ENCODE measurements at places on chromosomes 4 and X.

GRCh38 chr4:87047281-87047798, 112.5 kb downstream of the AFF1 start:
- no peak for DNase-seq

DNA sequence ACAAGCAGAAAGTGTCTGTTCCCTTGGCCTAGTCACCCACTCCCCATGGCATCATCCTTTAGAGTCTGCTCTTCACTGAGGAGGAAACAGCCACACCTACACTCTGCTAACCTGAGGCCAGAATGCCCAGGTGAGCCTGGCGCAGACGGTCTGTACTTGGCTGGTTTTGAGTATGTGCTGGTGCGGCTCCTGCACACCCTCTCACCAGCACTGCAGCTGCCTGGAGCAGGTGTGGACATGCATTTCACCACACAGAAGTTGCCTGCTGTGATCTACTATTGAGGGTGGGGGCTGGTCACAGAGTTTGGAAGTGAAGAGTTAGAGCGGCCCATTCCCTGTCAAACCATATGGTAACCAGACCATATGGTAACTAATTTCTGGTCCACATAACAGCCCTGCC, 39.5 kb downstream of the KANTR start:
- no peak for DNase-seq

DNA sequence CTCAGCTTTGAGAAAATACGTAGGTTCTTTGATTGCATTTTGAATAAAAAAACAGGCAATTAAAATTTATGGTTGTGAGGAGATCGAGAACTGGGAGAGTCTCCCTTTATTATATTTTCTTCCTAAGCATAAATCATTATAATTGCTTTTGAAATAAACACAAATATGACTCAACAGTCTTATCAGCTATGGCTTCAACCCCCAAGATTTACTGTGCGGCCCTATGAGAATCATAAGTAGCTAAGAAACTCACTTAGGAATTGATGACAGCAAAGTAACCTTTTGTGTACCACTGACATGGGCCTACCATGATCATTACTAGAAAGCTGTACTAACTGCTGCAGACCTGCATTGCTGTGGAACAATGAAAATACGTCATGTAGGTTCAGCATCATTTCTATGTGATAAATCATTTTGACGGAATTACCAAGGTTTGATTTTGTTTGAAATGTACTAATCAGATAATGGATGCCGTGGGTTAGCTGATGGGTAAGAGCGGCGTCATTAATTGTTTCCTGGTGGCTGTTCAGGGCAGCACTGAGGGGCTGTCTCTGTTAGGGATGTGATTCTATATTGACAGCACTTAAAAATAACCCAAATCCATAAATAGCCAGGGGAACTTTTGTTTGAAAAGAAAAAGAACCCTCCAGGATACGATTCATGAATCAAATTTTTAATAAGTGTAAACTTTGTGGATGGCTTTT, 51.5 kb upstream of the GPRIN3 start:
- no peak for DNase-seq

DNA sequence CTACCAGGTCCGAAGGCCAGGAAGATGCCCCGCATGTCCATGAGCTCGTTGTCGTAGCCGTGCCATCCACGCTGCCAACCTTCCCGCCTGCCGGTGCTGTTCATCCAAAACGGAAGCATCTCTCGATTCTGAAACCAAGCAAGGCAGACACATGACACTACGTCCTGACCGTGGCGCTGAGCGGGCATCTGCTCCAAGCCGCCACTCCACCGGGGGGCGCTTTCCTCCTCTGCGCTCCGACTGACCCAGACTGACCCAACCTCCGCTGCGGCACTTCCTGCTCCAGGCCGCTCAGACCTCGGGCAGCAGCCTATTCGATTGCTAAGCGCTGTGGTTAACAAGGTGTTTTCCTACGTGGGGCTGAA, 120.5 kb downstream of the ENPP6 start:
- DNase-seq, result no peak

- no peak for DNase-seq
Observed at GRCh38 chrX:153348421-153348820, 14.5 kb downstream of the ZNF275 start.

- DNase-seq, result no peak
Observed at GRCh38 chr4:152499344-152499743, 36.5 kb downstream of the FBXW7 start.

GRCh38 chr4:123443401-123444289, 47.0 kb downstream of the SPRY1 start:
- no peak for DNase-seq

DNA sequence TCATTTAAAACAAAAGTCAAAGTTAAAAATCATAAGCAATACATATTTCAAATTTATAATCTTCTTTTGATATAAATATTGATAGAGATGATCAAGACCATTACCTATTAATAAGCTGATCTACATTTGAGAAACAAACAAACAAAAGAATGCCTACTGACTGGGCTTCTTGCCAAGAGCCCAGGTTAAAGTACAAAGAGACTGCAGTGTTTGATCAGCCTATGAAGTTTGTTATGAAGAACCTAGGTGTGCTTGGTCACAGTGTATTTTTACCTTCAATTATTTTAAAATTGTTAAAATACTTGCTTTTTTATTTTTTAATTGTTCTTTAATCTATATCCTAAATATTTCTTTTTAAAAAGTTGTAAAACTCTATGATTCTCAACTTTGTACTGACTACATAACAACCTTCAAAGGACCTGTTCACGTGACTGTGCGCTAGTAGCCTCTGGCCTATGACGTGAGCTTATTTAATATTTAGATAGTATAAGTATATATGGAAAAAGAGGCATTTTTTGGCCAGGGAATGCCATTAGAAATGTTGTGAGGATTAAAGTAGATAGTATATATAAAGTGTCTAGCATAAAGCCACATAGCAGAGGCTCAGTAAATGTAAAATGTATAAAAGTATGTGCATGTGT, 11.4 kb upstream of the SLC39A8 start:
- DNase-seq, result no peak

GRCh38 chrX:110172215-110172614, 145.7 kb downstream of the AMMECR1 start:
- no peak for DNase-seq

DNA sequence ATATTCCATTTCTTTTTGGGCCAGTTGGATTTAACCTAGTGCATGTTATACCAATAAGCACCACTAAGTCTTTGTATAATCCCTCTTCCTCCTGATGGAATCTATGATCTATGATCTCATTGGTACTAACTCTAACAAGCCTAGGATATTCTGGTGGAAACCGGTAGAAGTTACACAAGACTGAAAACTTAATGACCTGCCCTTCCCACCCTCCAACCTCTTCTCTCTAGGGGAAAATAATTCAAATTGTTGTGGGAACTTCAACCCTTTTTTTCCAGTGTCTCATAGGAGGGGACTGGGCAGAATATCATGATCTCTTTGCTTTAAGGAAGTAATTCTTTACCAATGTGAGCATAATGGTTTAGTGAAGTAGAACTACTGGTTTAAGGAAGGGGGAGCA, 289.5 kb upstream of the BOD1L1 start:
- DNase-seq, result peak; percentile 86

GRCh38 chrX:19889582-19890342, 2.4 kb upstream of the SH3KBP1 start:
- no peak for DNase-seq

- no peak for DNase-seq
Observed at GRCh38 chrX:482702-483203, 96.0 kb upstream of the PPP2R3B start.

GRCh38 chrX:85052205-85052604, 48.5 kb downstream of the APOOL start:
- DNase-seq, result peak; percentile 4

DNA sequence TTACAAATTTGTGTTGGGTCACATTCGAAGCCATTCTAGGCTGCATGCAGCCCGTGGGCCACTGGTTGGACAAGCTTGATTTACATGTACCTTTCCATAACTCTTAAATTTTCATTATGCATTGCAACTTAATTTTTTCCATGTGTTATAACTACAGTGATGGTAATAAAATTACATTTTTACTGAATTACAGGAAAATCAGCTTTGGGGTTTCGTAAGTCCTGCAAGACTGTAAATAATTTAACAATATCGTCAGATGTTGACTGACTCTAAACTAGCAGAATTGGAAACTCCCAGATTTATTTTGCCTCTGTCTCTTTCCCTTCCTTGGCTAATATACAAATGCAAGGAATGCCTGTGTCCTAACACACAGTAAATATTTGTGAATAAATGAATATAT, 88.0 kb upstream of the RAPGEF2 start:
- DNase-seq, result peak; percentile 71

DNA sequence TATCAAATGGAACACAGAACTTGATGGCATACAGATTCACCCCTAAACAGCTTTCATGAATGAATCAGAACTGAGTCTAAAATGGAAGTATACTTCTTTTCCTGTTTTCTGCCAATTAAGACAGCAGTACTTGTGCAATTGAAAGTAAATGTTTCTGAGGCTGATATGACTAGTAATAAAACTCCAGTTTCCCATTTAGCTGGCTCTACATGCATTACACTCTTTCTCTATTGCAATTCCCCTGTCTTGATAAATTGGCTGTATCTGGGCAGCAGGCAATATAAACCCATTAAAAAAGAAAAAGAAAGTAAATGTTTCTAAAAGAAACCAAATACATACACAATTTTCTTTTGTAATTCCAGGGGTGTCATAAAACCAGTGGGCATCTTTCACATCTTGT, 4.6 kb downstream of the NOA1 start:
- no peak for DNase-seq

DNA sequence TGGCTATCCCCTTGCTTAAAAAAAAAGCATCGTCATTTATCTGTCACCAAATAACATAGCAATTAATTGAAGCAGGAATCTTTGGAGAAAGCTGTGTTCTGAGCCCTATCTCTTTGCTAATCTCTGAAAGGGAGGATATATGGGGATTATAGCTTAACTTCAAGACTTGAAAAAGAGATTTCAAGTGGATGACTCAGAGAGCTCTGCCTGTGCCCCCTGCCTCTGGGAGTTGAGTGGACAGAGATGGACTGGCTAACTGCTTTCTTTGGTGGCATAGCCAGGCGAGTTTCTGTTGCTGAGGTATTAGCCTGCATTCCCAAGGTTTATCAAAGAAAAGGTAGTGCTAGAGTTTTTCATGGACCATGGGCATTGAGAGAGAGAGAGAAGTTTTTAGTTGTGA, 91.6 kb downstream of the DDIT4L start:
- no peak for DNase-seq

- no peak for DNase-seq
Observed at GRCh38 chr4:187501731-187502130, 493.8 kb upstream of the ZFP42 start.

DNA sequence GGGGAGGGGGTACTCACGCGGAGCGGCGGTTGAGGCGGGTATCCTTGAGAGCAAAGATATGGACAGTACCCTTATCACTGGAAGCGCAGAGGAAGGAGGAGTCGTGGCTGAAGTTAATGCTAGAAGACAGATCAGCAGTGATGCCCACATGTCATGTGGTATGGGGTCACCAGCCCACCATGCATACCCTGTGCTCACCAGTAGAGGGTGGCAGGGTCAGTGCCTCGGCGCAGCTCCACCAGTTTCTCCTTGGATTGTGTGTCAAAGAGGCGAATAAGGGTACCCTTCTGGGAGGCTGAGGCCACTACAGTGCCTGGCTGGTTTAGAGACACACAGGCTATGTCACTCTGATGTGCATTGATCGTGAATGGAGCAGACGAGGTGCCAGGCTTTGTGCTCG, 1.5 kb upstream of the PRAF2 start:
- no peak for DNase-seq

DNA sequence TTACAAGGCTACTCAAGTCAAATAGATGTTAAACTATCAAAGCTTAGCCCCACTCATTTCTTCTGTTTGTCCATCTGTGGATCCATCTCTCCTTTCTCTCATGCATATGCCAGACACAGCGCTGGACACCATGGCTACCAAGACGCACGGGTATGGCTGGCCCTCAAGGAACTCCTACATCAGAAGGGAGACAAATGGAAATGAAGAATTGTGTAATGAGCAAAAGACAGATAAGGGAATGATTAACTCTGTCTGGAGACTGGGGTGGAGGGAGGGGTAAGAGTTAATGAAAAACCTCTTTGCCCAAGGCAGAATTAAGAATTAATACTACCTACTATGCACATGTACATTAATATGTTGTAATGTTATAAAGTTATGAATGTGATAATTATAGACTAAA, 88.1 kb downstream of the MGST2 start:
- no peak for DNase-seq

DNA sequence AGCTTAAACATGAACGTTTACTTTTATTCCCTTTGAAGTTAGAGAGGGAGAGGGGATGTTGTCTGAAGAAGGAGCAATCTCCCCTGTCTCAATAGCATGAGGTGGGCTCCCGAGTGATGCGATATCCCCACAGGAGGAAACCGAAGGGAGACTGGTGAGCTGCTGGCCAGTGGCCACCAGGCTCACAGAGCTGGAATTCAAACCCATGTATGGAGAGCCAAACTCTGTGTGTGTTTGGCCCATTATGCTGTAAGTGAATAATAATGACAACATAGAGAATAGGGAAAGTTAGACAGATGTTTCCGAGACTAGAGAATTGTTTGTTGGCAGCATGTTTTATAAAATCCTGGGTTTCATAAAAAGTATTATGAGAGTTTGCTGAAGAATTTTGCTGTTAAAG, 66.1 kb upstream of the CLNK start:
- DNase-seq, result no peak

DNA sequence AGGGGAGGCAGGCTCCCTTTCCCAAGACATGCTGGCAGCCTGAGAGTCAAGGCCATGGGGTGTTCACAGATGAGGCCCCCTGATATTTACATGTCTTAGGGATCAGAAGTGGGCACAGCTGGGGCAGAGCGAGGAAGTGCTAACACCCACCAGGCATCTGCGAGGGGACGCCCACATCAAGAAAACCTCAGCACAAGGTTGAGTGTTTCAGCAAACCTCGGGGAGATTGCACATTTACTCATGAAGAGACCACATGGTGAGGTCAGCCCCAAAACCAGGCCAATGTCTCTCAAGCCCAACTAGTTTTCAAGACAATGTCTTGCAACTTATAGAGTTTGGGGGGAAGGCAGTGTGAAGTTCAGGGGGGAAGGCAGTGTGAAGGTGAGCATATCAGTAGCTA, 55.2 kb downstream of the CLNK start:
- DNase-seq, result no peak

GRCh38 chrX:38052096-38052495, 45.7 kb downstream of the SYTL5 start:
- DNase-seq, result peak; percentile 46

DNA sequence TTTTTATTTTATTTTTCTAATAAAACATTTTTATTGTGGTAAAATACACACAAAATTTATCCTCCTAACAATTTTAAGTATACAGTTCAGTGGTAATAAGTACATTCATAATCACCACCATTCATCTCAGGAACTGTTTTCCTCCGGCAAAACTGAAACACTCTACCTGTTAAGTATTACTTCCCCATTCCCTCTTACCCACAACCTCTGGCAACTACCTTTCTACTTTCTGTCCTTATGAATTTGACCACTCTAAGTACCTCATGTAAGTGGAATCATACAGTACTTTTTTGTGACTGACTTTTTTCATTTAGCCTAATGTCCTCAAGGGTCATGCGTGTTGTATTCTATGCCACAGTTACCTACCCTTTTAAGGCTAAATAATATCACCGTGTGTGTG, 21.1 kb upstream of the HSFX4 start:
- no peak for DNase-seq

- no peak for DNase-seq
Observed at GRCh38 chrX:148664995-148665394, 164.6 kb downstream of the AFF2 start.
